ENCODE measurements at places on chromosomes 16 and 17. TPM values are rescaled to one million over a fixed set of nuclear protein-coding genes. Genes with fewer than 3 reads are reported as not detected.

The ACOX1 gene
- 72.0 TPM for total RNA-seq

The GPR142 gene
- total RNA-seq, result not detected

The FKBP10 gene
- total RNA-seq, result 351 TPM

The CSH2 gene
- not detected for total RNA-seq

The MFSD11 gene
- total RNA-seq, result 30.7 TPM

The PLA2G10 gene
- not detected for total RNA-seq

The GOSR2 gene
- total RNA-seq, result 76.3 TPM

The TMIGD1 gene
- not detected for total RNA-seq

The SMIM5 gene
- 0.24 TPM for total RNA-seq

The SLC16A11 gene
- 0.32 TPM for total RNA-seq

The CRYBA1 gene
- 0.97 TPM for total RNA-seq

The TBC1D3 gene
- total RNA-seq, result not detected

The IL32 gene
- total RNA-seq, result 0.36 TPM

The LMF1 gene
- 40.7 TPM for total RNA-seq

The TMC5 gene
- not detected for total RNA-seq

The LRRC37A2 gene
- 9.1 TPM for total RNA-seq

The DBF4B gene
- total RNA-seq, result 2.7 TPM
